ENCODE measurements at places on chromosomes 16 and 17.

- DNase-seq = no peak
These were observed 712.1 kb downstream of the CDH11 start for GRCh38 chr16:64409783-64410210.

GRCh38 chr16:14528306-14528705, 101.8 kb downstream of the PARN start:
- no peak for DNase-seq

- DNase-seq = no peak
These were observed 7.6 kb downstream of the UBALD2 start for GRCh38 chr17:76272541-76273444.

DNA sequence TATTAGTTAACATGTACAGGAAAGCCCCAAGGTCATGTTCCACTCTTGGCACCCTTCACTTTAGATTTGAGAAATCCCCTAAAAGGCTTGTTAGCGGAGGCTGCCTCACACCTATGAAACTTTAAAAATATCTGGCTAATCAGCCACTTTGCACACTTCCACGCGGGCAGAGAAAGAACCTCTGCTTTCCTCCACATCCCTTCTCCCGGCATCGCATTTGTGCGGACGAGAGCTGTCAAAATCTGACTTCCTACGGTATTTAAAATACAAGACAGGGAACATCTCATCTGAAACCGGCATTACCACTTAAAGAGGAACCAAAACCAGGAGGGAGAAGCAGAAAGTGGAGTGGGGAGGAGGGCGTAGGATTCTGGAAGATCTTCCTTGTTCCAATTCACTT, 422.3 kb downstream of the TMEM114 start:
- no peak for DNase-seq

GRCh38 chr16:11955713-11956123, 9.3 kb upstream of the TNFRSF17 start:
- no peak for DNase-seq

- DNase-seq = no peak
These were observed 828.9 kb downstream of the CDH11 start for GRCh38 chr16:64292953-64293352.

Measured in left hindlimb (tissue), 1 donor.